Activated CD4-positive, alpha-beta T cell treated with anti-CD3 and anti-CD28 coated beads, Interleukin-2, amount 50 U/mL, for 24 hours (primary cell): ENCODE measurements at places on chromosomes 7 and 10.

DNA sequence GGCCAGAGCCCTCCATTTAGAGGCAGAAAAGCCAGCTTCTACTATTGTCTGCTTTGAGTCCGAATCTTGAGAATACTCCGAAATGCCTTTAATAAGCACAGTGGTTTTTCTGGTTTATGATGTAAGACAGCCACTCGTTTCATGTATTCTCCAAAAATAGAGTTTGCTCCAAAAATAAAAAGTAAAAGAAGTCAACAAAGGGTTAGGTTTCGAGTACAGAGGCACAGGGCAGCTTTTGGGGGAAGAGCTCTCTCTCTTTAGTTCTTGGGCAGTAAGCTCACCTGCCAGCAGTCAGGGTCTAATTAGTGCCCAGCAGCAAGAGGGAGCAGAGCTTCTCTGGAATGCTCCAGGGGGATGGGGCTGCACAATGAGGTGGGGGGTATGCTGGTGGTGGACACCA lies 20.2 kb downstream of the CREB3L2 start:
- no peak for DNase-seq

GRCh38 chr10:122271076-122271475 lies at the start of gene BTBD16:
Gene BTBD16, plus strand, starts transcription at chr10:122271296. Its CDS starts 3,786 bp downstream, at chr10:122275082.
- DNase-seq: no peak

GRCh38 chr7:158416283-158416933 lies 171.2 kb downstream of the PTPRN2 start:
- DNase-seq: no peak

DNA sequence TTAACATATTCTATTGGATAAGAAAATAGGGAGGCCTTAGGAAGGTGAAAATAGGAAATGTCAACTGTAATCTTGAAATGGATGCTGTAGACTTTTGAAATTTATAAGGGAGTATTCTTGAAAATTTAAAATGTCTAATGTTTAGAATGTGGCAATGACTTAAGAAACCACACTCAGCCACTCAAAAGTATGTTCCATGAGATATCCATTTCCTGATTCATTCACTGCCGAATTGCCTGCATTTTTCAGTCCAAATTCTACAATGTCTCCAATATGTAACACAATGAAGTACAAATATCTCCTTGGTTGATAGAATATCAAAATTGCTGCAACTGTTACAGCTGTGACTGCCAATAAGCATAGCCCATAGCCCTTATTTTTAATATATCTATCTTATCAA lies 25.9 kb downstream of the PRKG1 start:
- DNase-seq: no peak

DNA sequence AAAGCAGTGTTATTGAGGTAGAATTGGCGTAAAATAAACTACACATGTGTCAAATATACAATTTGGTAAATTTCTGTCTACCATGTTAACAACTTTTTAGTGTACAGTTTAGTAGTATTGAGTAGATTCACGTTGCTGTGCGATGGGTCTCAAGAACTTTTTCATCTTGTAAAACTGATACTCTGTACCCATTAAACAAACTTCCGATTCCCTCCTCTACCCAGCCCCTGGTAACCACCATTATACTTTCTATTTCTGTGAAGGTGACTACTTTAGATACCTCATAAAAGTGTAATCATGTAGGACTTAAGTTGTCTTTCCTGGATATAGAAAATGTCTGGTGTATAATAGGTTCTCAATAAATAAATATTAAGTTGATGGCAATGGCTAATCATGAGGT lies 408.5 kb upstream of the POT1 start:
- no peak for DNase-seq

GRCh38 chr7:8177109-8177933 lies 84.6 kb downstream of the ICA1 start:
- no peak for DNase-seq

DNA sequence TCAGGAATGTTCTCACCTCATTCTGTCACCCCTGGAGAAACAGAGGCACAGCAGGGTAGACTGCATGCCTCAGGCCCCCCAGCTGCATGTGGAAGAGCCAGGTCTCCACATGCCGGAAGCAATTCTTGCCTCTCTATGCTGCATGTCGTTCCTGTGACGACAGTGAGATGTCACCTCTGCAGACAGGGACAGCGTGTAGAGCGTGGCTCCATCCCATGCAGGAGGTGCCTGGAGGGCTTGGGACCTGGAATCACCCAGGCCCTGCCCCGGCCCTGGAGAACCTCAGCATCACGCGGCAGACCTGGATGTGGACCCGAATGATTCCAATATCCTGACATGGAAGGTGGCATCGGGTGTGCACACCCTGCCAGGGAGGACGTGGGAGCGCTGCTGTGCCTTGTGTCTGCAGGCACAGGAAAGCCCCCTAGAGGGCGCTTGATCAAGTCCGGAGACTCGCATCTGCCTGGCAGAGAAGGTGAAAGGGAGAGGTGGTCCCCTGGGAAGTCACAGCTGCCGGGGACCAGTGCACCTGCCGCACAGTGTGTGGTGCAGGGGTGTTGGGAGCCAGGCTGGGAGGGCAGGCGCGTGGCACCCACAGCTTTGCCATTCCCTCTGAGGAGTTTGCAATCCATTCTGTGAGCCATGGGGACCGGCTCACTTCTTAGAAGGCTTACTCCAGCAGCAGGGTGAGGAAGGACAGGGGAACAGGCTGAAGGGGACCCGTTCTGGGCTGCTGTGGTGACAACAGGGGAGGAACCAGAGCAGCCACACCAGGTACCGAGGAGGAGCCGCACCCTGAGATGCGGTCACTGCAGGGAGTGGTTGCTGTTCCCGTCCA lies 45.3 kb upstream of the EN2 start:
- DNase-seq: peak; percentile 46

- no peak for DNase-seq
Observed at GRCh38 chr10:25766687-25767221, 167.3 kb upstream of the MYO3A start.

DNA sequence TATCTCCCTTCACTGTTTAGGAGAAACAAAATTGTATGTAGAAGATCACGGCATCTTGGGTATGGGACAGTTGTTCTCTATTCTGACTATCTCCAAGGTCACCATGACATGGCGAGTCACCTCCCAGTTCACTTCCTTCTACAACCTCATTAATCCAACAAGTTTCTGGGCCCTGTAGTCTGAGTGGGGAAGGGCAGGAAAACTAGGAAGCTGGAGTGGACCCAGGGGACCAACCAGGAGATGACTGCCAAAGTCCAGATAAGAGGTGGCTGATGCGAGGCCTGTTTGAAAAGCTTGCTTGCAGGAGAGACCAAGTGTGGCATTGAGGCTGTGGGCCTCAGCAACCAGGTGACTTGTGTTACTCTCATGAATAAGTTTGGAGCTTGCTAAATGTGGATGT lies 584.9 kb downstream of the TNS3 start:
- no peak for DNase-seq

DNA sequence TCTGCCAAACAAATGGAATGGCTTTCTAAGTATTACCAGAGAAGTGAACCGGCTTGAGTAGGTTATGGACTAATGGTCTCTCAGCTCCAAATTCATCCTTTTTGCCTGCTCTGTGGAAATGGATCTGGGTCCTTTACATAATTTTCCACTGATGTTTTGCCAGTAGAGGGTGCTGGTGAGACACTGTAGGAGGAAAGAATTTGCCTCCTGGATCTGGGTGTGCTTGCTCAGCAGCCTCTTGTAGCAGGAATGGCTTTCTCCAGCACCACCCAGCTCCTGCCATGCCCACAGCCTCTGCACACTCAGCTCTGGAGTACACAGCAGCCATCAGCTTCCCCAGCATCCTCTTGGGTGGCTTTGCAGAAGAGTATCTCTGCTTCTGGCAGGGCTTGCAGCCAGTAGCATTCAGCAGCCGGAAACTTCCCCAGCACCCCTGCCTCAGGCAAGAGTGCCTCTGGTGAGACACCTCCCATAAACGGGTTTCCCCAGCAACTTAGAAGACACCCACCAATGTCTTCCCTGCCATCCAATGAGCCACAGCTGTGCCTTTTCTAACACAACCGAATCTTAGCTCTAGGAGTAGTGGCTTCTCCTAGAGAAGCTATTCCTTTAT lies 235.0 kb upstream of the PLPP4 start:
- DNase-seq: no peak

DNA sequence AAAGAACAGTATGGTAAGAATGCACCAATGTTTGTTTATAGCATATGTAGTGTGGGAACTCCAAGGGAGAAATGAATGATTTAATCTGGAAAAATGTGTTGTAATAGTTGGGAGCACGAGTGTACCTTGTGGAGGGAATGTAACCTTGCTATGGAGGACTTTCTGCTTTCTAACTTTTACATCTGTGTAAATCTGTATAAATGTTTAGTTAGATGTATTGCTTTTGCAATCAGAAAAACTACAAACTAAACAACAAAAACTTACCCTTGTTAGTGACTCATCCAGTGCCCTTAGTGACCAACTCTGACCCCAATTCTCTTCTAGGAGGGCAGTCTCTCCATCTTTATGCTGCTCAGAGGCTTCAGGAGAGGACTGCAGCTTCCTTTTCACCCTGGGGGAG lies 89.3 kb downstream of the CCNY start:
- DNase-seq: no peak

DNA sequence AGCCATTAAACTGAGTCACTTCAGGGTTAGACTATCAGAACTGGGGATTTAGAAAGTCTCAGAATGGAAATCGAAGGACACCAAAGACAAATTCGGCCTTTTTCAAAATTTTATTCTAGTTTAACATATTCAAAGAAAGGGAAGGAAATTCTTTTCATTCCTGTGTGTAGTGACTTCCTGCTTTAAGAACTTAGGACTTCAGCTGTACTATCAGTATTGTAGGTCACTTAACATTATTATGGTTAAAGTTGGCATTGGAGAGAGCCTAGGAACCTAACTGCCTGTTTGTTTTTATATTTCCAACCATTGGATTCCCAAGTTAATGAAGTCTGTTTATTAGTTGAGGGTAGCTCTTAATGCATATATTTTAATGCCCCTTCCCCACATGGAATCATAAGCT lies 63.7 kb downstream of the PTEN start:
- no peak for DNase-seq
